ENCODE measurements at places on chromosomes 12 and 14.
A peak's percentile ranks its signal among the peaks of the same experiment; 100 is the strongest.

GRCh38 chr14:96066976-96067375, 27.8 kb downstream of the C14orf132 start:
- no peak for DNase-seq

GRCh38 chr12:112833939-112834338, 42.4 kb downstream of the RPH3A start:
- no peak for DNase-seq

DNA sequence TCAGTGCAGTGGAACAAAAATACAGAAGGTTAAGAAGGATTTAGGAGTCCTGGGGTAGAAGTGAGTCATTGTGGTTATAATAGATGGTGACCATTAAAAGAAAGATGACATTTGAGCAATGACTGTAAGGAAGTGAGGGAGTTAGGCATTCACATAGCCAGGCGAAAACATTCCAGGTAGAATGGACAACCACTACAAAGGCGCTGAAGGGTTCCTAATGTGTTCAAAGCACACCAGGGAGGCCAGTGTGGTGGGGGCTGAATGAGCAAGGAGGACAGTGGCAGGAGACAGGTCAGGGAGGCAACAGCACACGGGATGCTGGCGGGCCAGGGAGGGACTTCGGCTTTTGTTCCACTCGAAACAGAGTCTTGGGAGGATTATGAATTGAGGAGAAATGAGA, 129.9 kb downstream of the NPAS3 start:
- no peak for DNase-seq

DNA sequence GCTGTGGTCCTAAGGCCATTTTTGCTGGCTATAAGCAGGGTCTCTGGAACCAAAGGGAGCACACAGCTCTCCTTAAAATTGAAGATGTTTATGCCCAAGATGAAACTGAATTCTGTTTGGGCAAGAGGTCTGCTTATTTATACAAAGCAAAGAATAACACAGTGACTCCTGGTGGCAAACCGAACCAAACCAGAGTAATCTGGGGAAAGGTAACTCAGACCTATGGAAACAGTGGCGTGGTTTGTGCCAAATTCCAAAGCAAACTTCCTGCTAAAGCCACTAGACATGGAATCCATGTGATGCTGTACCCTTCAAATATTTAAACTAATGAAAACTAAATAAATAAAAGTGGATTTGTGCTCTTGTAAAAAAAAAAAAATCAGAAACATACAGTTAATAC, 29.6 kb upstream of the BICDL1 start:
- no peak for DNase-seq

GRCh38 chr12:20486233-20486632, 117.9 kb downstream of the PDE3A start:
- no peak for DNase-seq

- DNase-seq, result no peak
Observed at GRCh38 chr12:26867080-26867479, 34.1 kb upstream of the ITPR2 start.

- peak; percentile 66 for DNase-seq
Observed at GRCh38 chr12:107607464-107608392, 77.9 kb upstream of the PWP1 start.

GRCh38 chr12:98909746-98910145, 264.7 kb downstream of the APAF1 start:
- no peak for DNase-seq

DNA sequence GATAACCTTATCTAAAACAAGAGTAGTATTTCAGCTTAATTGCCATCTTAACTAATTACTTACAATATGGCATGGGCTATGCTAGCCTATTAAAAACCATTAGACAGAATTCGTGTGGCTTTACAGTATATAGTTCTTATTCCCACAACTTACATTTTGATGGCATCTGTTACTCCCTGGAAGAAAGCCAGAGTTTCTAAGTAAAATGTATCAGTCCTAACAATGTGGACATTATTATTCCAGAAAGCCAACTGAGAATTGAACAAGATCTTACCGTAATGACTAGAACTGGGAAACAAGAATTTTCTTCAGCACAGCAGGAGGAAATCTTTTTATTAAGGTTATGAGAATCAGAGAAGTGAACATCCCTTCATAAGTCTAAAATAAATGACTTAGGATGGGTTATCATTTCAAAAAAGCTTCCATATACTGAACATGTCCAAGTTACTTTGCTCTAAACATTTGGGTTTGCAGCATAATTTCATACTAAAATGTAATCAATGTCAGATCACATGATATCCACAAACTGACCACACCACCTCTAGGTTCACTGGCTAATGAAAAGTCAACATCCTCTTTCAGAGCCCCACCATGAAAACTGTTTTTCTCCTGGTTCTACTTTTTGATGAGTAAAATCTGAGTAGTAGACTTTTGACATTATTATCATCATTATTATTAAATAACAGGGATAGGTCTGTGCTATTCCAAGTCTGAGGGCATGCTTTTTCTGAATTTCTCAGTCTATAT, 179.7 kb downstream of the SSPN start:
- DNase-seq, result no peak

DNA sequence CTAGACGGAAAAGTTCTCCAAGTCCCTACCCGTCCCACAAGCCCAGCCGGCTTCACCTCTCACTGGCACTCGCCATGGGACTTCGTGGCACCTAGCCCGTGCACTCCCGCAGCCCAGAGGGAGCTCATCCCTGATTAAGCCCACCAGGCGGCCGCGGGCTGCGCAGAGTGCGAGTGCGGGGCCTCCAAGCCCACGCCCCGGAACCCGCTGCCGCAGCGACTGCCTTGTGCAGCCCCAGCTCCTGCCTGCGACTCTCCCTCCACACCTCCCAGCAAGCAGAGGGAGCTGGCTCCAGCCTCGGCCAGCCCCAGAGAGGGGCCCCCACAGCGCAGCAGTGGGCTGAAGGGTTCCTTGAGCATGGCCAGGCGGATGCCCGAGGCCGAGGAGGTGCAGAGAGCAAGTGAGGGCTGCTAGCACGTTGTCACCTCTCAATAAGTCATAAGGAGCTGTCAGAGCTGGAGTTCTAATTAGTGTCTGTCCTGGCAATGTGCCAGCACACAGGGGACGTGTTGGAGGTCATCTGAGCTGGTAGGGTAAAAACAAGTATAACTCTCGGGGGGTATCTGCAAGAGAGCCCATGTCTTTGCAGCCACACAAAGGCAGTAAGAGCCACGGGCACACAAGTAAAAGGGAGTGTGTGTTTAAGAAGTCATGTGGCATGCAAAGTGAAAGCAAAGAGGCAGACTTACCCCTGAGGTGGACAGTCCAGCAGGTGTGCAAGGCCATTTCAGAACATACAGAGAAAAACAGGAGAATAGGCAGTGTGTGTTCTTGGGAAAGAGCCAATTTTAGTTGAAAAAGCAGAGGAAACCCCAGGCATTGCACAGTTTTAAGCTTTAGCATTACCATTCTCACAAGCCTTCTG, 27.1 kb upstream of the TMTC2 start:
- DNase-seq, result no peak

- DNase-seq, result no peak
Observed at GRCh38 chr12:1629338-1630132, 504 bp downstream of the WNT5B start.

- no peak for DNase-seq
Observed at GRCh38 chr12:18135509-18135908, 45.5 kb upstream of the RERGL start.

Data from stimulated activated CD8-positive, alpha-beta memory T cell treated with anti-CD3 and anti-CD28 coated beads, Interleukin-2, amount 100 ng/mL, for 1 hour (primary cell).